ENCODE measurements at places on chromosomes 2 and 18.

- no peak for DNase-seq
Measured at GRCh38 chr2:202749477-202749876, 114.7 kb downstream of the FAM117B start.

DNA sequence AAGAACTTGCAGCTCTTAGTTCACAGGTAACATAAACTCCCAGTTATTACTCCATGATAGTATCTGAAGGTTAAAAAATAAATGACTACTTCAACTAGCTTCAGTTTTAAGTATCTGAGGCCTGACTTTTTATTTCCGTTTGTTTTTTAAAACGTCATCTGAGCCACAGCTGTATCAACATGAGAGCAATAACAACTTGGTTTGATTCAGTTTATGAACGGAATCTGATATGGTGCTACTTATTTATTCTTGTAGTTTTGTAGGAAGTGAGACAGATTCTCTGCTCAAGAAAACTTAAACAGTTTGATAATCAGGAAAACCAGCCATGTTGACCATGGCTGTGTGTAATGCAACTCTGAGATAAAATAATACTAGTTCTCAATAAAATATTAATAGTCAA is 34.9 kb downstream of the NAB1 start:
- no peak for DNase-seq

DNA sequence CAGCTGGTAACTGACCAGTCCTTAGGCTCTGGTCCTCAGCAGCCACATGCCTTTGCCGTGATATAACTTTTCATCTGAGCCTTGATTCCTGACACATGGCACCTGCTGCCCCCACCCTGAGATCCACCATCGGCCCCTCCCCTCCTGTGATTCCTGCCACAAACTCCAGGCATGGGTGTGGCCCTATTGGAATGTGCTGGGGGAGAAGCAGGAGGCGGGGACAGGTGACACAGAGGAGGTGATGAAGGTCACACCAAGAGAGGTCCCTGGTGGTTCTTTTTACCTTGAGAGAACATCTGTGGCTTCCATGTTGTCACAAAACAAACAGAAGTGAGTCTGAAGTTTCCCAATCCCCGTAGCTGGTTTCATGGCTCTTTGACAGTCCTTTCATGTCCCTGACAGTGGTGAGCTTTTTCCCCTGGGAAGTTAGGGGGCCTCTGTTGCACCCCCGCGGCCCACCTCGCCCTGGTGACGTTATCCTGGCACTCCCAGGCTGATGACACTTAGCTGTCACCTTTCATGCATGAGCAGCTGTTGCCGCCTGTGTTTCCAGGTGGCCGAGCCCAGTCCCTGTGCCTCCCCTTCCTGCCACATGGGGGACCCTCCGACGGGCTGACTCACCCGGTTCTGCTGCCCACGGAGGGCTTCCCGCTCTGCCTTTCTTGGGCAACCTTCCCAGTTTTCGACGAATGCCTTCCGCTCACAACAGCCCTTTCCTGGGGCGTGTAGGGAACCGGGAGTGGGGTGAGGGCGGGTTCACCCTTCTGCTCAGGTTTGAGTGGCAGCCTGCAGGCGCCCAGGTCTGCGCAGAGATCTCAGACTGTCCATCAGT is 66.3 kb upstream of the GLI2 start:
- DNase-seq, result peak; percentile 15

- no peak for DNase-seq
Measured at GRCh38 chr2:182359990-182360662, 66.7 kb downstream of the PDE1A start.

DNA sequence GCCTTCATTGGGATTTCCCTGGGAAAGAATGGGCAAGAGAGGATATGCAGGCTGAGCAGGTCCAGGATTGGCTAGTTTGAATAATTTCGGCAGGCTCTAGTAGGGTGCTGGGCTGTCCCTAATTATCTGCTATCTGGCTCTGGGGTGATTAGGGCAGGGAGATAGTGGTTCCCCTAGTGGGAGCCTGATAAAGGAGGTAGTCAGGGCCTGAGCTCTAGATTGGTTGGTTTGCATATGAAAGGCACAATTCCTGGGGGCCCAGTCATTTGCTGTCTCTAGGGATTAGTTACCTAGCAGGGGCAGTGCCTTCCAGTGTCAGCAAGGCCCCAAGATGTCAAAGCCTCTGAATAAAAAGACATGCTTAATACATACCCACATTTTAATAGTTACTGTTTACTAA is 690.1 kb upstream of the KLHL29 start:
- DNase-seq, result no peak

- no peak for DNase-seq
Measured at GRCh38 chr2:112918256-112918655, 7.3 kb downstream of the IL37 start.

DNA sequence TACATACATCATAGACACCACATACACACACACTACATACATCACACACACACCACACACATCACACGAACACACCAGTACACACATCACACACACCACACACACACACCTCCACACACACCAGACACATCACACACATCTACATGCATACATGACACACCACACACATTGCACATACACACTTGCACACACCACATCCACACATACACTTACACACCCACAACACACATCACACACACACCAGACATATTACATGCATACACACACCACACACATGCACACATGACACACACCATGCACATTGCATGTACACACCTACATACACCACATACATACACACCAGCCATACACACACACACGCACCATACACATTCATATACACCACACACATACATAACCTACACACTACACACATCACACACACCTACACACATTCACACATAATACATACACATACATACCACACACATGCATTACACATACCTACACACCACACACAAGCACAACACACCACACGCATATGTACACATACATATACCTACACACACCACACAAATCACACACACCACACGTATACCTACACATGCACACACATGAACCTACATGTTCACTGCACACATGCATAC is 156.5 kb downstream of the NDUFA10 start:
- no peak for DNase-seq

DNA sequence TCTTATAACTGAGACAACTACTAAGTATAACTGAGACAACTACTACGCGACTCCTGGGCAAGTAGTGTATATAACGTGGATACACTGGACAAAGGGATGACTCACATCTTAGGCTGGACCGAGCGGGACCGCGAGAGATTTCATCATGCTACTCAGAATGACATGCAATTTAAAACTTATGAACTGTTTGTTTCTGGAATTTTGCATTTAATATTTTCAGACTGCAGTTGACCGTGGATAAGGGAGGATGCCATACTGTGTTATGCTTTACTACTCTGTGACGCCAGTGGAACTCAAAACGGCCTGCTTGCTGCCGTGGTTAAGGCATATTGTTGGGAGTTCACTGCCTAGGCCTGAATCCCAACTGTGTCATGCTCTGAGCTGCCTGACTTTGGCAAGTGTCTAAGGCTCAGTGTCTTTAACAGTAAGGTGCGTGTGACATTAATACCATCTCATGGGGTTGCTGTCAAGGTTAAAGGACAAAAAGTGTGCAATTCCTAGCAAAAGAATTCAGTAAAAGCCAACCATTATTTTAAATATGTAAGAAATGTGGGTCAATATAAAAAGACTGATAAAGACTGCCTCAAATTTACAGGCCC is 64.6 kb downstream of the BMP10 start:
- no peak for DNase-seq

- DNase-seq, result no peak
Measured at GRCh38 chr18:23521907-23522306, 18.6 kb downstream of the RMC1 start.

DNA sequence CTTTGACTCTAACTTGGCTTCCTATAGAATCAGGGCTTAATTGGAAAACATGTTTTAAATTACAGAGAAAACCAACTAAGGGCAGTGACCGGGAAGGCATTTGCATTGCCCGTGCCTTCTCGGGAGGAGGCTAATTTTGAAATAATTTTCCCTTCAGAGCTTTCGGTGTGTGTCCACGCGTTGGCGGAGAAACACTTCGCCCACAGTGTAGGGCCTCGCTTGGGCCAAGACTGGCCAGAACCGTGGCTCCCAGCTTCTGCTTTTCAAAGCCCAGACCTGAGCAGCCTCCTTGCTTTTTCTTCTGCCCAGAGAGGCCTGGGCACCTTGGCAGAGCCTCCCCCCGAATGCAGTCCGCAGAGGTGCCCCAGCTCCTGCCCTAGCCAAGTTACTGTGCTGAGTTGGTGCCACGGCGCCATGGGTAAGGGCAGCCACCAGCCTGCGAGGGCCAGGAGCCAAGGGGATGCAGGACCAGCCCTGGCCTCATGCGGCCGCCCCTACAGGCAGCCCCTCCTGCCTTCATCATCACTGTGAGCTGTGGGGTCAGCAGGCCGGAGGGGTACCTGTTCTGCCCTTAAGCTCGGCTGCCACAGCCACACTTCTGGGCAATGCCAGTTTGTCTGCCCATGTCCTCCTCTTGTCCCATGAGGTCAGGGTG is 57.4 kb downstream of the NFATC1 start:
- DNase-seq, result no peak

DNA sequence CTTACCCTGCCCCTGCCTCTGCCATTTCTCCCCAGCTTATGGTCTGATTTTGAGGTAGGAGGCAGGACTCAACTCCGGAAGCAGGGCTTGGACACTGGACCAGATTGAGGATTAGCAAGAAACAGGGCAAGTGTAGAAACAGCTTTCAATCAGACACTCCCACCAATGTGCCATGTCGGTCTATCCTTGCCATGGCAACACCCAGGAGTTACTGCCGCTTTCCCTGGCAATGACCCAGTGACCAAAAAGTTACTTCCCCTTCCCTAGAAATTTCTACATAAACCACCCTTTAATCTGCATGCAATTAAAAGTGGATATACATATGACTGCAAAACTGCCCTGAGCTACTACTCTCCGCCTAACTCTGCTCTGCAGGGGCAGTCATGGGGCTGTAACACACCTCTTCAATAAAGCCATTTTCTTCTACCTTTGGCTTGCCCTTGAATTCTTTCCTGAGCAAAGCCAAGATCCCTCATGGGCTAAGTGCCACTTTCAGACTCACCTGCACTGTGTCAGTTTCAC is 156.7 kb downstream of the LPIN1 start:
- no peak for DNase-seq

DNA sequence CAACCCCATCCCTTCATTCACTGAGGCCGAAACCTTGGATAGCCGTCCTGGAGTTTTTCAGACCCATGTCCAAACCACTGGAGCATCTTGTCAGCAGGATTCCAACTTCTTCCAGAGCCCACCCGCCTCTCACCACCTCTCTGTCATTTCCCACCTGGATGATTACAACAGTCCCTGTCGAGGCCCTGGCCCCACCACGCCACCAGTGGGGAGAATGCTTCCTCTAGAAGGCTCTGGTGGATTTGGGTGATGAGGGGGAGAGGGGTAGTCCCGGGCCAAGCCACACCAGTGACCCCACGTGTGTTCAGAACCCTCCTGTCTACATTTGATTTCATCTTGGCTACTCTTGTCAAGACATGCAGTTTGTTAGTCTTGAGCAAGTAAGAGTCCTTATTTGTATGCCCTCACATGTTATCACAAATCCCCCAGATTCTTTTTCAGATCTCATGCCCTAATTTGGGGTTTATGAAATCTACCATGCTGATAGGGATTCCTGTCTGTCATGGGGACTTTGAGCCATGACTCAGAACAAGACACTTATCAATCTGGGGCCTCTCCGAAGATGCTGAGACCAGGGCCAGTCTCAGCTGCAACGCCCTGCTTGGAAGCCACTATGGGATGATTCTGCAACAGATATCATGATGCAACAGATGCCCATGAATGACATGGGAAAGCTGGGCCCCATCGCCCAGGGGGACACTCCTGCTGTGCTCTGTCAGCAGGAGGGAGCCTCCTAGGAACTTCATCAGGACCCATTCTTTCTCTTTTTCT is 186.1 kb downstream of the ZFP36L2 start:
- no peak for DNase-seq

GRCh38 chr2:197010200-197011020 is 83.9 kb upstream of the PGAP1 start:
- DNase-seq, result no peak

GRCh38 chr18:25534401-25534800 is 182.4 kb upstream of the ZNF521 start:
- DNase-seq, result no peak

DNA sequence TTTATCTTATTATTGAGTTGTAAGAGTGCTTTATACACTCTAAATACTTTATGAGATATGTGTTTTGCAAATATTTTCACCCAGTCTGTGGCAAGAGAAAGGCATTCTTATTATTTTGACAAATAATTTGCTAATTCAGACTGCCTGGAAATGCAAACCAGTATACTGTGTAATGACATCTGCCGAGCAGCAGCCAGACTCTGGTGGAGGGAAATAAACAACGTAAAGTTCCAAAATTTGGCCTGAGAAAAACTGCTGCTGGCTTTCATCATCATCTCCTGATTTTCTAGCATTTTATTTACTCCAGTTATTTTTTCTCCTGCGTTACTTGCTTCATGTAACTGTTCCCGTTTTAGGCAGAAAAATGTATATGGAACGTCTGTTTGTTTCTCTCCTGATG is 161.6 kb downstream of the RNF152 start:
- no peak for DNase-seq

- DNase-seq, result no peak
Measured at GRCh38 chr2:20139407-20140172, 85.3 kb downstream of the SDC1 start.

GRCh38 chr2:7375901-7376300 is 458.7 kb downstream of the RNF144A start:
- DNase-seq, result no peak

GRCh38 chr2:64646007-64646880 is 7.5 kb downstream of the SERTAD2 start:
- no peak for DNase-seq

- DNase-seq, result no peak
Measured at GRCh38 chr2:160406591-160407392, 86.8 kb downstream of the RBMS1 start.

DNA sequence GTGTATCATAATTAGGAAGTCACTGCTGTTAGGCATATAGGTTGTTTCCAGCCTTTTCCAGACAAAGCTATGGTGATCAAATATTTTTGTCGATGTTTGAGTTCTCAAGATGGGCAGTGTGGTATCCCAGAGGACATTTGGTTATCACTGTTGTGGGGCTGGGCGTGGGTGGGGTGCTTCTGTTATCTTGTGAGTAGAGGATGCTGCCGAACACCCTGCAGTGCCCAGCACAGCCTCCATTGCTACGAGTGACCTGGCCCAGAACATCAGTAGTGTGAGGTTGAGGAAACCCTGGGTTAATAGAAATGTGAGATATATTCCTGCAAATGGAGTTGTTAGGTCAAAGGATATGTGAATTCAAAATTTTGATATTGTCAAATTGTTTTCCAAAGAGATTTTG is 33.2 kb downstream of the ZNF236 start:
- DNase-seq, result no peak

DNA sequence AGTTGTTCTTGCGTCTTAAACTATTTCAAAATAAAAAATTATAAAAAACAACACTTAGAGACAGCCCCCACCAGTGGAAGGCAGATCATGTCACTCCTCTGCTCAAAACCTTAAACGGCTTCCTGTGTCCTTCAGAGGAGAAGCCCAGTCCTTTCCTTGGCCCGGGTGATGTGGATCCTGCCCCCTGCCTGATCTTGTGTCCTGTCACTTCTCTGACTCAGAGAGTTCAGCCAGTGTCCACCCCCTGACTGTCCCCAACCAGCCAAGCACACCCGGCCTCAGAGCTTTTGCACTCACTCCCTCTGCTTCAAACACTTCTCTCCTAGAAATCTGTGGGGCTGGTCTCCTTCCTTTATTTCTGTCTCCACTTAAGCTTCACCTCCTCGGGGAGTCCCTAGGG is 35.4 kb downstream of the TOGARAM2 start:
- DNase-seq, result no peak
